ENCODE measurements at places on chromosomes 16 and 17. TPM values are rescaled to one million over a fixed set of nuclear protein-coding genes. Genes with fewer than 3 reads are reported as not detected.

The MYH2 gene
- not detected for total RNA-seq

The CCL8 gene
- not detected for total RNA-seq

The OTOP3 gene
- not detected for total RNA-seq

The C1QL1 gene
- total RNA-seq: 23.3 TPM

The FSCN2 gene
- 0.68 TPM for total RNA-seq

The BANP gene
- 18.2 TPM for total RNA-seq

The CACNG1 gene
- total RNA-seq: 0.11 TPM

The CSH2 gene
- total RNA-seq: not detected

The KCTD19 gene
- total RNA-seq: not detected

The RNF222 gene
- not detected for total RNA-seq

The TNP2 gene
- total RNA-seq: not detected

The UBALD1 gene
- 53.4 TPM for total RNA-seq

The VTN gene
- 19.3 TPM for total RNA-seq

The PDE6G gene
- total RNA-seq: 2.5 TPM

The CSH1 gene
- total RNA-seq: not detected

The PRSS53 gene
- total RNA-seq: 1.8 TPM

The DBNDD1 gene
- total RNA-seq: 61.2 TPM

The KRT39 gene
- total RNA-seq: not detected

The NPIPA7 gene
- 12.8 TPM for total RNA-seq

The CDYL2 gene
- total RNA-seq: 0.33 TPM

The SHISA9 gene
- total RNA-seq: 0.06 TPM

The TMC8 gene
- 0.68 TPM for total RNA-seq

The KCNJ18 gene
- not detected for total RNA-seq

The CHST5 gene
- total RNA-seq: 0.10 TPM

The KRT16 gene
- total RNA-seq: 0.88 TPM

The TRPV3 gene
- total RNA-seq: 0.44 TPM

The TMED6 gene
- not detected for total RNA-seq

The SLX4 gene
- total RNA-seq: 3.6 TPM

The ST6GALNAC2 gene
- total RNA-seq: 0.52 TPM

The GGA2 gene
- 33.8 TPM for total RNA-seq

The ATP2A1 gene
- 2.6 TPM for total RNA-seq

The LITAFD gene
- not detected for total RNA-seq

The STAT3 gene
- 93.7 TPM for total RNA-seq

The TTYH2 gene
- total RNA-seq: 2.1 TPM

The KRT40 gene
- not detected for total RNA-seq

The TMC7 gene
- total RNA-seq: 9.6 TPM

The CTF1 gene
- total RNA-seq: 0.24 TPM

The GNAO1 gene
- total RNA-seq: 0.62 TPM

The TAC4 gene
- not detected for total RNA-seq

The C16orf92 gene
- total RNA-seq: not detected

The NACA2 gene
- not detected for total RNA-seq

The GPATCH8 gene
- total RNA-seq: 24.1 TPM

The NLRC5 gene
- 5.6 TPM for total RNA-seq

The SECTM1 gene
- total RNA-seq: 1.4 TPM

The EXOSC6 gene
- total RNA-seq: 13.8 TPM

The HSD17B2 gene
- not detected for total RNA-seq

The CCDC200 gene
- total RNA-seq: not detected

The CNTNAP4 gene
- not detected for total RNA-seq

The CDH16 gene
- total RNA-seq: 0.26 TPM

The RPRML gene
- total RNA-seq: 0.33 TPM

The SHBG gene
- 0.46 TPM for total RNA-seq

The TBX21 gene
- 0.03 TPM for total RNA-seq
